AG08396 (cell line): ENCODE measurements at places on chromosomes 4 and X.
A peak's percentile ranks its signal among the peaks of the same experiment; 100 is the strongest.

GRCh38 chr4:83009529-83009928 is 1.1 kb downstream of the LIN54 start:
- no peak for DNase-seq

DNA sequence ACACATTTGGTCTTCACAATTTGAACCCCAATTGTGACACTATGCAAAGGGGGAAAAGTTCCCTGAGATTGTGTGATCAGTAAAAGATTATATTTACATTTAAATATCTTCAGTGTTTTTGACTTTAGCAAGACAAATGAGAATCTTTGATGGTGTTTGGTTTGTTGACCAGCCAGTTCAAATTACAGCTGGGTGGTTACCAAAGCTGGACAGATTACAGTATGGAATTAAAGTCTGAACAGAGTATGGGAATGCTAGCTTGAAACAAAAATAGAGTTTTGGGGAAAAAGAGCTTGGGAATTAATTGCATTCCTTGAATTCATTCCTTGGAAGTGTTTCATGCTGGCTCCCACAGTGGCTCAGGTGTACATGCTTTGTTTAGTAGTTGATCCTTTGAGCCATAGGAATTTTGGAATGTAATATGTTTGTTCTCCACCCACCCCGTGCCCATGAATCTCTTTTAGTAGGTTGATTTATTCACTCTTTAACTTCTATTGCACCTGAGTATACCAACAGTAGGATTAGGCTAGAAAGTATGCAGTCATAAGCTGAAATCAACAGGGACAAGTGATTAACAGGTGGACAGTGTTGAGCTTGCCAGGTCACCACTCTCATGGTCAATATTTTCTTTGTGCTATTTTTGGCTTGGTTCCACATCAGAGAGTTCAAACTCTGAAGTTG is 81.1 kb upstream of the HELT start:
- DNase-seq: no peak

GRCh38 chr4:155667222-155667567 is 547 bp downstream of the GUCY1A1 start:
- peak; percentile 22 for DNase-seq

- DNase-seq: no peak
These were observed 177.6 kb upstream of the GLRA2 start for GRCh38 chrX:14351611-14352303.

DNA sequence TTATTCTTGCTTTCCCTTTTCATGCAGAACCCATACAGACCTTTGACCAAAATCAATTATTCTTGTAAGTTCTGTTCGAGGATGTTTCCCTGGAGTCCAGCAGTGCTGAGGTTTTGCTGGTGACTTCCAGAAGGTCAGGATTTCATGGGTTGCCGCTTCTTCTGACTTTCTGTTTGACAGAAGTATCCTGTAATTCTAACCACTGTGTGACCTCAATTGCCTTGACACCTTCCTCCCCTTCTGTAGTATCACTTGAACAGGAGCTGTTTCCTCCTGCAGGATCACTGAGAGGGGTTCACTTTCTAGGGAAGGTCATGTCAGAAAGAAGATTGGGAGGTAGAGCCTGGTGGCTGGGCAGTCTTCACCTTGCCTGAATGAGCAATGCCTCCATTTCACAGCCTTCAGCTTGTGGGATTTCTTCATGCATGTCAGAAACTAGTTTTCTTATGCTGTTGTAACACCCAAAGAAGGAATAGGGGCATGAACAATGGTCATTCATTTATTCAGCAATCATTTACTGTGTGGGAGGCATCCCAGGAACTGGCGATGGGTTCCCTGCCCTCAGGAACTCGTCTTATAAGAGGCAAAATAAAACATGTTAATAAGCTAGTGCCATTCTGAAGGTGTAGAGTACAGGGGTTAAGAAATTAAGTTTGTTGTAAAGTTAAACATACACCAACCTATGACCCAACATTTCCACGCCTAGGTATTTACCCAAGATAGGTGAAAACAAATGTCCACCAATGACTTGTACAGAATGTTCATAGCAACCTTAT is 205.9 kb downstream of the SOWAHB start:
- no peak for DNase-seq

- DNase-seq: no peak
These were observed 21.1 kb downstream of the MSANTD1 start for GRCh38 chr4:3269991-3270611.

- DNase-seq: no peak
These were observed 88.2 kb upstream of the PPARGC1A start for GRCh38 chr4:23978002-23978401.

DNA sequence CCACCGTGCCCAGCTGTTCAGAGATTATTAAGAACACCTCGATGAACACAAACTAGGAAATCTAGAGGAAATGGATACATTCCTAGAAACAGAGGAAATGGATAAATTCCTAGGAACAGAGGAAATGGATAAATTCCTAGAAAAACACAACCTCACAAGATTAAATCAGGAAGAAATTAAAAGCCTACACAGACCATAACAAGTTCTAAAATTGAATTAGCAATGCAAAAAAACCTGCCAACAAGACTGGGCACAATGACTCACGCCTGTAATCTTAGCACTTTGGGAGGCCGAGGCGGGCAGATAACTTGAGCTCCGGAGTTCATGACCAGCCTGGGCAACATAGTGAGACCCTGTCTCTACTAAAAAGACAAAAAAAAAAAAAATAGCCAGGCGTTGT is 13.1 kb upstream of the IDS start:
- DNase-seq: no peak

GRCh38 chr4:121070696-121071639 is 1.4 kb downstream of the NDNF start:
- peak; percentile 58 for DNase-seq
